ENCODE measurements at places on chromosomes 6 and 20.

DNA sequence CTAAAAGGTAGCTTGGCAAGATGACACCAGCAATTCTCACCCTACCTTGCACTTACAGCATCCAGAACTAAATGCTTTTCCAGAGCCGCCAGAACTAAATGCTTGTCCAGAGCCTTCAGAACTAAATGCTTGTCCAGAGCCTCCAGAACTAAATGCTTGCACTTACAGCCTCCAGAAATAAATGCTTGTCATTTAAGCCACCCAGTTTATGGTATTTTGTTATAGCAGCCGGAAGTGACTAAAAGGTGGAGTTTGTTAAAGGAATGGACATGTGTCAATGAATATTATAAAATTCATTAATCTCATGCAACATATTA is 133.5 kb downstream of the GPX5 start:
- DNase-seq = no peak

- no peak for DNase-seq
Measured at GRCh38 chr6:42404484-42404883, 47.2 kb downstream of the TRERF1 start.

GRCh38 chr6:69019832-69020231 is 384.8 kb downstream of the ADGRB3 start:
- DNase-seq = no peak

GRCh38 chr20:8342391-8342790 is 210.3 kb downstream of the PLCB1 start:
- DNase-seq = no peak

- no peak for DNase-seq
Measured at GRCh38 chr20:12394786-12395185, 477.1 kb downstream of the BTBD3 start.

- DNase-seq = no peak
Measured at GRCh38 chr20:62025832-62026563, 39.7 kb downstream of the TAF4 start.

GRCh38 chr6:63817492-63818050 is 182.0 kb downstream of the PHF3 start:
- DNase-seq = no peak

- DNase-seq = no peak
Measured at GRCh38 chr6:129686941-129687627, 22.9 kb downstream of the ARHGAP18 start.

- no peak for DNase-seq
Measured at GRCh38 chr6:122033564-122034181, 365.8 kb upstream of the HSF2 start.

DNA sequence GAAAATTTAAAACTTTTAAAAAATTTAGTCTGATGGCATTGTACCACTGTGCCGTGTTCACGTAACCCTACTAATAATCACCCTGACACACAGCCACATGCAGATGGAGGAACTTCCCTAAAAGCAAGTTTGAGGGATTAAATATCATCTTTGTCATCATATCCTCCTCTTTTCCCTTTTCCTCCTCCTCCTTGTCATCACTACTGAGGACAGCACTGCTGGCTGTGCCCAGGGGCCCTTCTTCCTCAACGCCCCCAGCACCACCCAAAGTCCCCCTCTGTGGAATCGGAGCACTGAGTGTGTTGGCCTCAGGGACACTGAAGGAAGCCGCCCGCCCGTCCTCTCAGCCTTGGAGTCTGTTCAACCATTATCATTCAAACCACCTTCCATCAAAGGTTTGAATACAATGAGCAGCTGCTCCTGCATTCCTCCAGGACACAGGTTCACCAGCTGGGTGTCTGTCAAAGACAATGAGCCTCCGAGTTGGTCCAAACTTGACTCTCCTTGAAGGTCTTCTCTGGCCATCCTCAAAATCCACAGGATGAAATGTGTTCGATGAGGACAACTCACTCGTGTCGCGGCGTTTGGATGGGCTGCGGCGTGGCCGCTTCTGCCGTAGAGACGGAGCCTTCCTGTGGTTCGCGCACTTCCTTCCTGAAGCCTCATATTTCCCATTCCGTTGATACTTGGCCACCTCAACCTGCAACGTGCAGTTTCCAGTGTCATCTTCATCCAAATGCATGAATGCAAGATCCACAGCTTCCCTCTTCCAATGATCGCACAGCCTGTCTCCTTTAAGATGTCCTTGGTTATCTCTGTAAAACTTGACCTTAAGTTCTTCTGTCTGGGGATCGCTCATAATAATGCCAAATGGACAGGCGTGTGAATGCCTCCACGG is 23.3 kb downstream of the NQO2 start:
- no peak for DNase-seq

- DNase-seq = no peak
Measured at GRCh38 chr6:43149265-43149664, 21.8 kb upstream of the SRF start.

GRCh38 chr20:49573900-49574416 is 6.0 kb upstream of the PTGIS start:
- DNase-seq = no peak

GRCh38 chr20:14717134-14717999 is 380.0 kb upstream of the FLRT3 start:
- DNase-seq = no peak

- no peak for DNase-seq
Measured at GRCh38 chr6:115720900-115721299, 339.8 kb downstream of the FRK start.

- no peak for DNase-seq
Measured at GRCh38 chr6:157563611-157564284, 182.8 kb downstream of the ZDHHC14 start.

DNA sequence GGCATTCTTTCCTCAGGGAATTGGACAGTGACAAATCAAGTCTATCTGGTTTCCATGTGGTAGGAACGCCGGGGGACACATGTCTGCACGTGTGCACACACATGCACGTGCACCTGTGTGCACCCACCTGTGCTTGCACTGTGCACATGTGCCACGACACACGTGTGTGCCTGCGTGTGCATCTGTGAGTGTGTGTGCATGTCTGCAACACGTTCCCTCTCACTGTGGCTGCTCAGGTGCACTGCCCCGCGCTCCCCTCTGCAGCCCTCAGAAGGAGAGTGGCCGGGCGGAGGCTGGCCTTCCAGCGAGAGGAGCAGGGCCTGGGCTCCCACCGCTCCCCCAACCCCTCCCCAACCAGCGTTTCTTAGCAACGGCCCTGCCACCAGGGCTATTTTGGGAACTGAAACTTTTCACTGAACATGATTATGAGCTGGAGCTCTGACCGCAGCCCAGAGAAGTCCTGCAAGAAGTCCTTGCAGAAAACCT is 147.8 kb downstream of the PHACTR3 start:
- DNase-seq = no peak

GRCh38 chr20:47795214-47795907 is 10.1 kb upstream of the SULF2 start:
- no peak for DNase-seq

GRCh38 chr6:84222426-84222825 is 5.0 kb downstream of the CEP162 start:
- no peak for DNase-seq

GRCh38 chr20:46731770-46732169 is 22.3 kb downstream of the SLC2A10 start:
- no peak for DNase-seq

Data from esophagus squamous epithelium (tissue), 5 donors.